Activated CD8-positive, alpha-beta memory T cell treated with anti-CD3 and anti-CD28 coated beads for 4 hours (primary cell): ENCODE measurements at places on chromosomes 1 and 21.

DNA sequence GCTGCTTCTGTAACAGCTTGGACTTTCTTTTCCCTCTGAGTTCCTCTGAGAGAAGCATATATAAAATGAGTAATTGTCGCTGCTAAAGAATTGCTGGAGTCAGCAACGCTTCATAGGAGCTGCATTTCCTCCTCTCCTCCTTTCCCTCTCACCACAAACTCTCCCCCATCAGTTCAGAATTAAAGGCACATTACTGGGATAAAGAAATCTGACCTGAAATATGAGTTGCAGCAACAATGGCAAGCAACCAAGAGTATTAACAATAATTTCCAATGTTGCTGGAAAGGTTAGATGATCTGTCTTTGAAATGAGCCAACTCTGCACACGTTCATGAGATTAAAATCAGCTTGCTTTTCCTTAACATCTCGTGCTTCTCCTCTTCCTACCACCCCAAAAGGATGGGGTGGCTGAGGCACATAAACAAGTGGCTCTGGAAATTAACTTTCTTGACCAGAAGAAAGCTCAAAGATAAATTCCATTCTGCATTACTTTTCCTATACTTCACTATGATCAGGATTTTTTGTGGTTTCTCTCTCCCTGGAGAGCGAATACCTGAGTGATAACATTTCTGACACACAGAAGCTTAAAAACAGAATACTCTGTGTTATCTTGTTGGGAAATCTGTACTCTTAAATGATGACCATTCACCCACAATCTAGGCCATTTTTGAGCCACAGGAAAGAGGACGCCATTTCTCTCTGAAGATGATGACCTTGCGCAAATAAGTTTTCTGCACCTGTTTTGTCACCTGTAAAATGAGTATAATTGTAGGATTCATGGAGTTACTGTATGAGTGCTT is 90.2 kb downstream of the TGFBR3 start:
- no peak for DNase-seq

DNA sequence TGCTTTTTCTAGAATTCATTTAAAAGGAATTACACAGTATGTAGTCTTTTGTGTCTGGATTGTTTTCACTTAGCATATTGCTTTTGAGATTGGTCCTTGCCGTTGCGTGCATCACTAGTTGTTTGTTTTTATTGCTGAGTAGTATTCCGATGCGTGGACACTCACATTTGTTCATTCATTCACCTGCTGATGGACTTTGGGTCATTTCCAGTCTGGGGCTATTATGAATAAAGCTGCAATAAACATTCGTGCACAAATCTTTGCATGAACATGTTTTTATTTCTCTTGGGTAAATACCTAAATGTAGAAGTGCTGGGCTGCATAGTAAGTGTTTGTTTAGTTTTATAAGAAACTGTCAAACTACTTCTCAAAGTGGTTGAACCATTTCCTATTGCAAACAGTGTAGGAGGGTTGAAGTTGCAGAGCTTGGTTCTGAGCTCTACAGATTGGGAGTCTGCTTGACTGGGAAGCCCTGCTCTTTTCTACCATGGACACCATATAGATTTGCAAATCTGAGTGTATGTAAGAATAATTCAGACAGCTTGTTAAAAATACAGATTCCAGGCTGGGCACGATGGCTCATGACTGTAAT is 404.7 kb upstream of the PROX1 start:
- no peak for DNase-seq

DNA sequence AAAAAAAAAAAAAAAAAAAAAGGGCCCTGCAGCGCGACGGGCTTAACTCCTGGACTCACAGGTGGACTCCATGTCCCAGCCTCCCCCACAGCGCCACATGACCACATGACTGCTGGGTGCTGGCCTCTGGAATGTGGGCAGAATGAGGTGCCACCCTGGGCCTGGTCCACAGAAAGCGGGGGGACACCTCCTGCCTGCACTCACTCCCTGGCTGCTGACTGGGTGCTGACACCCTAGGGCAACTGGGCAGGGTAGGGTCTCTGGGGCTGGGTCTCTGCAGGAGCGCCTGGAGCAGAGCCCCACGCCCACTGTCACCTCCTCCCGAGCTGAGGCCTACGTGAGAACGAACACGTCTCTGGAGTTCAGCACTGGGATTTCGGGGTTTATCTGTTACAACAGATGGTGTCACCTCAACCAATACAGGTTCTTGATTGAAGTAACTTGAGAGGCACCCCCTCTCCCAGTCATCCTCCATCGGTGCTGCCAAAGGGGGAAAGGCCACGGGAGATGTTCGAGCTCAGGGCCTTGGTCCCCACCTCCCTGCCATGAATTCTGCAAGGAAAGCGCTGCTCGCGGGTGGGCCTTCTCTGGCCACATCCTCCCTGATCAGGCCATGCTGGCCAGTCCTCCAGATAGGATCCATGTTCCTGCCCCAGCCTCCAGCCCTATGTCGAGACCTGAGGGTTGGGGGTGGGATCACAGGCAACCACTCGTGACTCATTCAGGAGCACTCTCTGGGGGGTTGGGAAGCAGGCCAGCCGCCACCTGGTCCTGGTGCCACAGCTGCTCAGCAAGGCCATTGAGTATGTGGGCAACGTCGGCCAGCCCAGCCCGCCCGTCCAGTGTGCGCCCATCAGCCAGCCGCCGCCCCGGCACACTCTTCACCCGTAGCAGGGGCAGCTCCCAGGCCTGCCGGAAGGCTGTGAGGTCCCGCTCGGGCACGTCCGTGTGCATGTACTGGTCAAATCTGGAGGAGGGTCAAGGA is 5.4 kb downstream of the CPLANE2 start:
- DNase-seq = no peak

GRCh38 chr1:63738772-63739171 is 35.0 kb upstream of the ROR1 start:
- no peak for DNase-seq

- DNase-seq = no peak
Measured at GRCh38 chr1:62311473-62311943, 7.7 kb downstream of the KANK4 start.

DNA sequence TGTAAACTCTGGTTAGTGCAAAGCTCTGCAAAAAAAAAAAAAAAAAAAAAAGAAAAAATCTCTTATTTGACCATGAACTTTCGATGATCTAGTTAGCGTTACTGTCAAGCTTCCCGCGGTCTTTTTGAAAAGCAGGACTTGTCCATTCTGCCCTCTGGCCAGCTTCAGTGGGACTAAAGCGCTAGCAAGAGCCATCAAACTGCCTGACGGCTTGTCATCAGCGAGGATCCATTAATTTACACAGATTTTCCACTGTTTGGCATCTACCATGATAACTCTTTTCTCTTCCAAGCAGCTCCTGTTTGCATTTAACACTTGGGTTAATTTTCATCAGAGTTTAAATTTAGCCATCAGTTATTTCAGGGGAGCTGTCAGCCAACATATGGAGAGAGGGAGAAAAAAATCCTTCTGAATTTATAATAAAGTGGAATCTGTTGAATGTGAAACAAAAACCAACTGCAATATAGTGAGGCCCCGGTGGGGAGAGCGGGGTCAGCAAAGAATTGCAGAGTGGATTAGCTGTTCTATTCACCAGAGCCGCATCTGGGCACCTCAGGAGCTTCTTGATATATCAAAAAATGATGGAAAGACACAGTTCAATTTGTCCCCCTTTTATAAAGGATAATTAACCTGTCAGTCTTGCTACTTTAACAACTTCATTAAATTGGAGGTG is 298.2 kb downstream of the SPATA17 start:
- DNase-seq = no peak

GRCh38 chr1:197884173-197884572 is 18.3 kb upstream of the C1orf53 start:
- no peak for DNase-seq

- DNase-seq = no peak
Measured at GRCh38 chr1:50421366-50421748, 1.9 kb downstream of the DMRTA2 start.

GRCh38 chr1:47834326-47834725 is 162.9 kb downstream of the TRABD2B start:
- no peak for DNase-seq

- no peak for DNase-seq
Measured at GRCh38 chr21:14236180-14236579, 20.2 kb downstream of the RBM11 start.

- no peak for DNase-seq
Measured at GRCh38 chr1:150243003-150243402, 7.1 kb upstream of the ANP32E start.

- no peak for DNase-seq
Measured at GRCh38 chr1:6912518-6912917, 127.3 kb downstream of the CAMTA1 start.

DNA sequence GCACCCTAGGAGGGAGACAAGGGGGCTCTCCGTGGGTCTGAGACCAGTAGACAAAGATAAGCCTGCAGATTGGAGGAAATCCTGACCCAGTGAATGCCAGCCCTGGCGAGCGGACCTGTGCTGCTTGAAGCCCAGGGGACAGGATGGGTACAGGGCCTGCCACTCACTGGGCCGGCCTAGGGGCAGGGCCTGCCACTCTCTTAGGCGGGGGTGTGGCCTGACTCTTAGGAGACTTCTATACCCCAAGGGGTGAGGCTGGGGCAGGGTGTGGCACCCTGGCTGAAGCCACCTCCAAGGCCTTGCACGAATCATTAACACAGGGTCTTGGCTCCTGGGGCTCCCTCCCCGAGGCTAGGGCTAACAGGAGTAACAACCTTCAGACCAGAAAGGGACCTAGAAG is 30.7 kb downstream of the TRIM62 start:
- no peak for DNase-seq

DNA sequence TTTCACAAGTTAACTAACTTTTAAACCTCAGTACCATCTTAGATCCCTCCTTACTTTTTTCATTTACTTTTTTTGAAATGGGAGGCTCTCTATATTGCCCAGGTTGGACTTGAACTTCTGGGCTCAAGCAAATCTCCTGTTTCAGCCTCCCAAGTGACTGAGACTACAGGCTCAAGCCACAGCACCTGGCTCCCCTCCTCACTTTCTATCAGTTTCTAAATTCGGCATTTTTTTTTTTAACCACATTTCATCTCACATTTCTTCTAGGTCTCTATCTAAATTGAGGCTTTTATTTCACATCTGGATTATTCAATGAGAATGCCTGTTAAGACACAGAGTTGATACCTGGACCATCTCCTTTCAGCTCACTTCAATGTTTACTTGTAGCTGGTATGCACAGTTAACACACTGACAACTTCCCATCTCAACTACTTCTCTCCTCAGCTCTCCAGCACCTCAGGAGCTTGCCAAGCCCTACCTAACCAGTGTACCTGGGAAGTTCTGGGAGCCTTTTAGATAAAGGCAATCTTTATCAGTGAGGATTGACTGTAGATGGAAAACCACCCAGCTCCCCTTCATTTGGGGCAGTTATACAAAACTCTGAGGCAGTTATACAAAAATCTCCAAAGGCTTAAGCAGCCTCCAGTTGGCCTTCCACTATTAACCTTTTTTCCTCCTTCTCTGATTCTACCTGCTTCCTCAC is 3.4 kb downstream of the USP33 start:
- no peak for DNase-seq

DNA sequence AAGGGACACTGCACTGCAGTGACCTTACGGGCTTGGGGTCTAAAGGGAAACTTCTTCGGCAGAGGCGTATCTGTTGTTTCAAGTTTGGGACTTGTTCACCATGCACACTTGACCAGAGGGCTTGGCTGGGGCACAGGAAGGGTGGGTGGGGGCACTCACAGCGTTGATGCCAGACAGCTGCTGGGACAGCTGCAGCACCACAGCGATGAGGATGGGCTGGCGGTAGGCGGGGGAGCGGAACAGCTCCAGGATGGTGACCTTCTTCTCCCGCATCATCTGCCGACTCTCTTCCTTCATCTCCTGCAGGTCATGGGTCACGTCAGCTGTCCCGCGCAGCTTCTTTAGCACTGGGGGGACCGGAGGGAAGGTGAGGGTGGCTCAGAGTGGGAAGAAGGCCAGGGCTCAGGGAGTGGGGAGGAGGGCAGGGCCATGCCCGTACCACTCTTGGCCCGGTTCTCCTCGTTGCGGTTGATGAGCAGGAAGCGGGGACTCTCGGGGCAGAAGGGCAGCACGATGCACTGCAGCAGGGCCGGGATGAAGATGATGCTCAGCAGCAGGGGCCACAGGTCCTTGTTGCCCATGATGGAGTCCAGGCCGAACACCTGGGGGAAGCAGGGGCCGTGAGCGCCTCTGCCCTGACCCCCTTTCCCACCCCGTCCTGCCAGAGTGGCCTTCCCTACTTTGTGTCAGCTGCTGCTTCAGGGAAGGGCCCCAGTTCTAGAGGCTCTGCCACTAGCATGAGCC is 29.1 kb downstream of the SLC2A1 start:
- DNase-seq = no peak

DNA sequence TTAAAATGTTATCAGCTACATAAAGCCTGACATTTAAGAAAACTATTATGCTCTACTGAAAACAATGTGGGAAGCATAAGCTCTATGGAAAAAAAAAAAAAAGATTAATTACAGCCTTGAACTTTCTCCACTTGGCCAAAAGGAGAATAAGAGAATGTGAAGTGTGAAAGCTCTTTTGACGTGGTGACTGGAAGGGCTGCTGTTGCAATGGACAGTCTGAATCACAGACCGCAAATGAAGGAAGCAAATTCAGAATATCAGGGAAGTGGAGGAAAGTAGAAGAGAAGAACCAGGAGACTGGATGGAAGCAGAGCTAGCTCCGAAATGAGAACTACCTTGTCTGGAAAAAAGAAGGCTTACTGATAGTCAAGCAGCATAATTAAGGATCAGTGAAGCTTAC is 106.8 kb downstream of the AK5 start:
- no peak for DNase-seq

- DNase-seq = no peak
Measured at GRCh38 chr1:91151702-91152101, 129.9 kb upstream of the ZNF644 start.

GRCh38 chr1:5343256-5344020 is 648.8 kb downstream of the NPHP4 start:
- no peak for DNase-seq

GRCh38 chr1:167791281-167792187 is 69.8 kb downstream of the MPZL1 start:
- no peak for DNase-seq

GRCh38 chr1:84985365-84985764 is 11.5 kb downstream of the MCOLN2 start:
- DNase-seq = no peak

DNA sequence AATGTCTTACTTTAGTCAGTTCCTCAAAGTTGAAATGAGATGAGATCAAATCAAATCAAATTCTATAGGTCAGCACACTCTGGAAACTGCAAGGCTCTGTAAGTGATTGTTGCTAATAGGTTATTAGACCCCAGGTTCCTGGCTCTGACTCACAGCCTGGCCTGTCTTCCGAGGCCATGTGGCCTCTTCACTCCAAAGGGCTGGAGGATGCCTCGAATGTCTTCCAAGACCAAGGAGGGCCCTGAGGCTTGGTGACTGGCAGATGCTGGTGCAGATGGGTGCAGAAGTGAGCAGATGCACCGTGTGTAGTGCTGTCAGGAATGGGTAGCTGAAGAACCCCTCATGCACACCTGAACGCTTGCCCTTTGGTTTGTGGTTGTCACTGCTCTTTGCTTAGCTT is 113.4 kb downstream of the MAB21L3 start:
- DNase-seq = no peak
